ENCODE measurements at places on chromosomes 11 and 22.

DNA sequence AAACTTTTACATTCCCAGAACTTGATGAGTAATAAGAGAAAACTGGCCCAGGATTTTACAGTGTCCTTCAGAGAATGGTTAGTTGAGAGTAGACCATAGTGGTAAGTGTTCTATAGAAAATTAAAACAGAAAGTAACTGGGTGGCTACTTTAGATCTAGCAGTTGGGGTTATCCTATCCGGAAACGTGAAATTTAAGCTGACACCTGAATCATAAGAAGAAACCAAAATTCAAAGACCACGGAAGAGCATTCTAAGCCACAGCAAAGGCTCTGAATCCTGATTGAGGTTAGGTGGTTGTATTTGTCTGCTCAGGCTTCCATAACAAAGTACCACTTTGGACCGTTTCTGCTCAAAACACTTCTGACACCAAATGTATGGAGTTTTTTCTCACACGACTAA, 34.0 kb downstream of the TTC17 start:
- DNase-seq, result no peak

GRCh38 chr11:93587858-93588581, 44.8 kb upstream of the SMCO4 start:
- DNase-seq, result no peak

DNA sequence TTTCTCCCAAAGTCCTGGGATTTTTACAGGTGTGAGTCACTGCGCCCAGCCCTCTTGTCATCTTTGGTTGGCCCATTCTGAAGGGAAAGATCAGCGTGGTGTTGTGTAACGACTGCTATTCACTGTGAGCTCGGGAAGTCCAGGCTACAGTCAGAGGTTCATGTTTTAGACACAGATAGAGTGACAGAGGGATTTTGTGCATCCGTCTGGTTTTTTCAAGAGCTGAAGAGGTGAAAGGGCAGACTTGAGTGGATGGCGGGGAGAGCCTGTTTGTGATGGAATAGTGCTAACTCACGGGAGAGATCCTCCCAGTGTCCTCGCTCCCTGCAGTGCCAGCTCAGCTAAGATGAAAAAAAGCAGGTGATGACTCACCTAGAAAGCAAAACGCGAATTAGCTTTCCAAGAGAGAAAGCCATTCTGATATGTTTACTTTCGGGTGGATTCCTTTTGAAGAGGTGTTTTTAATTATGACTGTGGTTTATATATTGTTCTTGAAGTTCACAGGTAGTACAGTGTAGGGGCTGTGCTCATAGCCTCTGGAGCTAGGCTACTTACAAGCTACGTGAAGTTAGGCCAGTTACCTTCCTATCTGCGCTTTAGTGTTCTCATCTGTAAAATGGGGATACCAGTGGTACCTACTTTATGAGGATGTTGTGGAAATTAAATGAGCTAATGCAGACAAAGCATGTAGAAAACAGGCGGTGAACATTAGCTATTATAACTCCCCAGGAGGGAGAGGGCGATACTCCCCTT, 67.2 kb downstream of the C11orf91 start:
- DNase-seq, result no peak

GRCh38 chr22:27726686-27727449, 74.7 kb downstream of the MN1 start:
- no peak for DNase-seq

- DNase-seq, result no peak
Measured at GRCh38 chr11:13094930-13095687, 86.0 kb downstream of the RASSF10 start.

DNA sequence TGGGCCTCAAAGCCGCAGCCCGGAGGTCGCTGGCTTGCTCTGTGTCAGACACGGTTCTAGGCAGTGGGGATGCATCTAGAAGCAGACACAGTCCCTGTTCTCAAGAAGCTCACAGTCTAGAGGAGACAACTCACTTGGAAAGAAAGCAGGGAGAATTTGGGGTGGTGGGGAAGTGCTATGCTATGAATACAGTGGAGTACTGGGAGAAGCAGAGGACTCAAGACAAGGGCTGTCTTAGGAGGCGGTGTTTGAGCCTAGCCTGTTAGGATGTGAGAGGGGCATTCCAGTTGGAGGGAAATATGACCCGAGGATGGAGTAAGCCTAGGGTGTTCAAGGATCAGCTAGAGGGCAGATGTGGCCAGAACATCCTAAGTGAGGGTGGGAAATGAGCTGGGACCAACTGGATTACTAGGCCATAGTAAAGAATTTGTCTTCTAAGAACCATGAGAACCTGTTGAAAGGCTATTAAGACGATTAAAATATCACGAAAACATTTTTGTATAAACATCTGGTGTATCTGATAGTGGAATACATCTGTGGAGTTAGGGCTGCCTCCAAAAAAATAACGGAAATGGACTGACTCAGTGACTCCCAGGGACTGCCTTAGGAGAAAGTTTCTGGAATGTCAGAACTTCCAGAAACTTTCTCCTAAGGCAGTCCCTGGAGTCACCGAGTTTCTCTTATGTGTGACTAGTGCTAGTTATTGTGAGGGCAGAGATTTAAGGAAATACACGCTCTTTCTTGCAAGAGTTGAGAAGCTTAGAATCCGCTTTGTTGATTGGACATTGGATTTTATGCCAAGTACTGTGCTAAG, 1.1 kb upstream of the PITPNB start:
- DNase-seq, result no peak

- DNase-seq, result no peak
Measured at GRCh38 chr11:130561441-130561881, 113.0 kb downstream of the ADAMTS15 start.

DNA sequence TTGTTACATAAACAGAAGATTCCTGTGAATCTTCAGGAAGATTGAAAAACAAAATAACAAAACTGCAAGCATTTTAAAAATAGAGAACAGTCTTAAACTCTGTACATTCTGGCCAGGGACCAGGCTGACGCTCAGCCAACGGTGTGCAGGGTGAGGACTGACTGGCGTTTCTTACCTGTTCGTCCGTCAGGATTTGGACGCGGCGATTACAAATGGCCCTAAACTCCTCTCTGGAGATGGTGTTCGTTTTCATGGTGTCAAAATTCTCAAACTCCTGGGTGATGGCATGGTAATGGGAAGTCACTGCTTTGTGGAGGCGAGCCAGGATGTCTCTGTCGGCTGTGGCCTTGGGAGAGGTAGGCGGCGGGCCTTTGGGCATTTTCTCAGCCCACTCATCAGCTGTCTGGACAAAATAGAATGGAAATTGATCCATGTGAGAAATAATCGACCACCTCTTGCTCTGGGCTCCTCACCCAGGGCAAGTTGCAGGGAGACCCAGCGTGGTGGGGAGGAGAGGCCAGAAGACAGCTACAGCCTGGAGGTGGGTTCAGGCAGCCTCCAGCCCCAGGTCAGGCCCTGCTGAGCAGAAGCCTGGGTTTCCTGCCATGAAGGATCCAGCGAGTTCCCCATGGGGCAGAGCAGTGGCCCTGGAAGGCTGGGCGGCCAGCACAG, 143.0 kb downstream of the MPPED1 start:
- DNase-seq, result no peak

All from hippocampal formation (tissue), 2 donors.